Frontal cortex (tissue), 4 donors: ENCODE measurements at places on chromosomes 1 and 21.

- peak; percentile 64 for DNase-seq
Observed at GRCh38 chr1:2914702-2915101, 106.6 kb upstream of the ACTRT2 start.

GRCh38 chr1:84171481-84171880 is 27.4 kb downstream of the PRKACB start:
- DNase-seq: no peak

DNA sequence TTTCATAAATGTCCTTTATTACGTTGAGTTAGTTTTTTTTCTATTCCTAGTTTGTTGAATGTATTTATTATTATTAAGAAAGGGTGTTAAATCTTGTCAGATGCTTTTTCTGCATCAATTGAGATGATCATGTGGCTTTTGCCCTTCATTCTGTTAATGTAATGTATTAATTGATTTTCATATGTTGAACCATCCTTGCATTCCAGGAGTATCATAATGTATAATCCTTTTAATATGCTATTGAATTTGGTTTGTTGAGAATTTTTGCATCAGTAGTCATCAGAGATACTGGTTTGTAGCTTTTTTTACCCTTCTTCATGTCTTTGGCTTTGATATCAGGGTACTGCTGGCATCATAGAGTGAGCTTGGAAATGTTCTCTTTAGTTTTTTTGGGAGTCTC is 100.0 kb downstream of the POFUT2 start:
- no peak for DNase-seq

DNA sequence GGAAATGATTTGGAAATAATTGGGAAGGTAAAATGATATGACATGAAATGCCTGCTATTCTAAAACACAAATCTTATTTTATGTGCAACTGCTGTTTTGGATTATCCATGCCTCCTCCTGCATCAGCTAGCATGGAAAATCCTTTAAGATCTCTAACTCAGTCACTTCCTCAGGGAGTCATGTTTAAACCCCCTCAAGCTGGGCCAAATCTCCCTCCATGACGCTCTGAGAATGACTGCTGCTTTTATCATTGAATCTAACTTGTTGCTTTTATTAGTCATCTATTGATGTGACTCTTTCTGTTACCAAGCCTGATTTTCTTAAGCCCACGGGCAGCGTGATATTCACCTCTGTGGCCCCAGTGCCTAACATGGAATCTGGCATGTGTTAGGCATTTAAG is 324.8 kb downstream of the DISC1 start:
- DNase-seq: no peak

GRCh38 chr1:61123326-61123725 is 41.0 kb downstream of the NFIA start:
- no peak for DNase-seq

DNA sequence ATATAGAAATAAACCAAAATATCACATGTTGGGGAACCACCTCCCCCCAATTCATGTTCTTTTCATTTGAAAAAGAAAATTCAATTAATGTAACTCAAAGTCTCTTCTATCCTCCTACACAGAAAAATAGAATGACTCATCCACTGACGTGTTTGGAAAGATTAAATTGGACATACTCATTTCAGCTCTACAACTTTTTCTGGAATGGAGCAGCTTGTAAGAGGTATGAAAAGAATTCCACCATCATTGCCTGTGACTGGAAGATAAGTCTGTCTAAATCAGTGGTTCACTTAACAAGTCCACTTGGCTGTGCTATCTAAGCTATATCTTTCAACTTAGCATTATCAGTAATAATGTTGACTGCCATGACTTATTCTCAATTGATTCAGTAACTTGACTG is 702.3 kb downstream of the BRINP3 start:
- no peak for DNase-seq

- DNase-seq: no peak
Observed at GRCh38 chr1:231806623-231807495, 180.3 kb downstream of the DISC1 start.

- DNase-seq: no peak
Observed at GRCh38 chr1:159012495-159012894, 2.8 kb downstream of the IFI16 start.

GRCh38 chr1:201404055-201404454 is 4.9 kb upstream of the LAD1 start:
- no peak for DNase-seq

GRCh38 chr21:41874611-41875010 is 4.5 kb downstream of the PRDM15 start:
- DNase-seq: no peak

DNA sequence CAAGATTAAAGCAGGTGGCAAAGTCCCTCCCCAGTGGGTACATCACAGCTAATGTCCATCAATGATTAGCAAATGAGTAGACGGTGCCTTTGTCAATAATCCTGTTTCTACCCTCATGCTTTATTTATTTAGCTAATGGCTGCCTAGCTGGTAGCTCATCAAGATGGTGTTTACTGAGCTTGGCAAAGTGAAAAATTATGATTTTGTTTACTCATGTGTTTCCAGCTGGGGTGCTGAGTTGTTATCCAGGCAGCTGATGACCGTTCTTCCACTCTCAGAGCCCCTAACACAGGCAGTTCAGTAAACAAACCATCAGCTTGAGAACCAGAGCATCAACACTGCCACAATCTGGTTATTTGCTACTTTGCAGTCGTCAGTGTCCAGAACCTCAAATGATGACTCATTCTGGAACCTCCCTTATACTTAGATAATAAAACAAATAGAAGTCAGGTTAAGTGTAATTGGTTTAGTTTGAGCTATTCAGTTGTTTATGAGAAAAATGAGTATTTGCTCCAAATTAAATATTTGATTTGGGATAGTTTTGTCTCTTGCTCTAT is 163.9 kb downstream of the ST6GALNAC5 start:
- no peak for DNase-seq

GRCh38 chr1:226680653-226681052 is 58.4 kb downstream of the ITPKB start:
- no peak for DNase-seq

DNA sequence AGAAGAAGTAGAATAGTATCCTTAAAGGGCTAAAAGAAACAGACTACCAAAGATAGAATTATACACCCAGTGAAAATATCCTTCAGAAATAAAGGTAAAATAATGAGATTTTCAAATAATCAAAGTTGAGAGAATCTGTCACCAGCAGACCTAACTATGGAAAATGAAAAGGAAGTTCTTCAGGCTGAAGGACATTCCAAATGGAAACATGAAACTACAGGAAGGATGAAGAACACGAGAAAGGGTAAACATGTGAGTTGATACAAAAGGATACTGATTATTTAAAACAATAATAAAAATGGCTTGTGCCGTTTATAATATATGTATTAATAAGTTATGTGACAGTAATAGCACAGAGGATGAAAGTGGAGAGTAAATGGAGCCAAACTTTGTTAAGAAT is 57.1 kb upstream of the SLFNL1 start:
- no peak for DNase-seq

DNA sequence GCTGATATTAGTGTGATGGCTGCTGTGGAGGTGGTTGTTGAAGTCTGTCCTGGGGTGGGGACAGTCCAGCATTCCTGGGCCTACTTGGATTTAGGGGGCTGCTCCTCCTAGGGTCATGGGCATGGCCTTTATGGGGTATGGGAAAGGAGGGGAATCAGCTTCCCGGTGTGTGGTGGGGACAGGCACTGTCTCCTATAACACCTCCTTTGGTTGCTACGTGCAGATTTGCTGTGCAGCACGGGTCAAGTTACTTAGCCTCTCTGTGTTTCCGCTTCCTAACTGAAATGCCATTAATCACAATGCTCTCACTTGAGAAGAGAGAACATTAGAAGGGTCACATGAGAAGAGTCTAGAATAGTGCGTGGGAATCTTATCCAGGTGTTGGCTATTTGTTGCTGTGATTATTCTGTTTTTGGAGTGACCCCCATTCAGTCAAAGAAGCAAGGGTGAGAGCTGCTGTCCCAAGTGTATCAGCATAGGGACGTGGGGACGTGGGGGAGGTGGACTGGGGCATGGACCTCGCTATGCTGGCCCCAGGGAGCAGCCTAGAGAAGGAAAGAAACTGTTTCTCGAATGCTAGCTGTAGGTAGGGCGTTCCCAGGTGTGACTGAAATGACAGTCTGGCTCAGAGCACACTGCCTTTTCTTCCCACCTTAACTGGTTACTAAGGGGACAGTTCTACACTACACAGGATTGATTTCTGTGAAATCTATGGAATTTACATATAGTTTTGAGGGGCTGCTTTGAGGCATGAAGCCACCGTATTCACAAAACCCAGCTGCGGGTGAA is 19.9 kb downstream of the SOX13 start:
- no peak for DNase-seq
